ENCODE measurements at places on chromosomes 2 and 18.

DNA sequence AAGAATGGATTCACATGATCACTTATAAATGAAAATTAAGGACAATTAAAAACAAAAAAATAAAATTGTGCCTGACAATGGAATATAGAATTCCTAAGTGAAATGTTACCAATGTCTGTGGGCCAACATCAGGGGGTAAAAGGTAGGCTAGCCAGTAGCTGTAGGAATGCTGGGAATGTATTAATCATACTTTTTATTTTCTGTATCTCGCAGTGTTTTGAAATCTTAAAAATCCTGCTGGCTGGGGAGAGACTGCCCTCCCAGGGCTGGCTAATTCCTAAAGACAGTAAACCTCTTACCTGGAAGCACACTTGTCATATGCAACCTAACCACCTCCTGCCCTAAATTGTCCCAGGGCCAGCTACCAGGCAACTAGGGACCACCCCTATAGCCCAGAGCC is 69.8 kb downstream of the REV1 start:
- DNase-seq: no peak

GRCh38 chr2:217832115-217832514 is 170.7 kb downstream of the TNS1 start:
- no peak for DNase-seq

DNA sequence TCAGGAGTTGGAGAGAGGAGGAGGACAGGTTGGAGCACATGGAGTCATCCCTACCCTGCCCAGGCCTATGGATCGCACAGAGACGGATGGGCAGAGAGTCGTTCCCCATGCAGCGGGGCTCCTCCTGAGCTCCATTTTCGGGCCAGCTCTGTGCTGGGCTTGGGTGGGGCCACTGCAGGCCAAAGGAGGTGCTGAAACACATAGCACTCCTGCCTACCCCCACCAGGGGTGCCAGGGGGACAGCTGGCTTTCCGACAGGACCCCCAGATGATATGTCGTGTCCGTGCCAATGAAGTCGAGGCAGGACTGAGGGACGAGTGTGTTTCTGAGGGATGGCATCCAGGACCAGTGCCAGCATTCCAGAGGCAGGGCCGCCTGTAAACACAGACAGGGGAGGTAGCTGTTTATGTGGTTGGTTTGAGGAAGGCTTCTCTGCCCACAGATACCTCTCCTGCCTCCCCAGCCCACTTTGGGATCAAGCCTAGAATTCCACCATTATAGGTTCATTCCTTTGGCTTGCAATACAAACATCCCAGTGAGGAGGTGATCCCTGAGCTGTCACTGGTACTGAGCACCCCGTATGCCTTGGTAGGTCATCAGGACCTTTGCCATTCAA is 116.6 kb downstream of the GLI2 start:
- DNase-seq: no peak

GRCh38 chr2:191951376-191951775 is 104.5 kb upstream of the CAVIN2 start:
- DNase-seq: no peak

Measured in stimulated activated CD4-positive, alpha-beta T cell treated with anti-CD3 and anti-CD28 coated beads, Interleukin-4, amount 100 ng/mL, for 4 hours (primary cell).